ENCODE measurements at places on chromosomes 6 and 20.

DNA sequence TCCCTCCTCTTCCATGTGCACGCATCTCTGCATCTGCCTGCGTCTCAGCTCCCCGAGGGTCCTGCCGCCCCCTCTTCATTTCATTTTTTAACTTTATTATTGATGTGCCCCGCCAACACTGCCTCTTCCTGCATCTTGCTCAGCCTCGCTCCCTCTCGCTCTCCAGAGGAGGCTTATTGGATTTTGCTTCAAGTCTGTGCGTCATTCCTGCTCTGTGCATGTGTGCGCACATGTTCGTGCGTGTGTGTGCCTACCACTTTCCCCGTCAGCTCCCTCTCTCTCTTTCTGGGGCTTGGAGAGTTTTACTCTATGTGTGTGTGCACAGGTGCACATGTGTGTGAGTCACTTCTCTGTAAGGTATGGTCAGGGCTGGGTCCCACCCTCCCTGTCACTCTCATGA lies 71.8 kb upstream of the NNAT start:
- no peak for DNase-seq

DNA sequence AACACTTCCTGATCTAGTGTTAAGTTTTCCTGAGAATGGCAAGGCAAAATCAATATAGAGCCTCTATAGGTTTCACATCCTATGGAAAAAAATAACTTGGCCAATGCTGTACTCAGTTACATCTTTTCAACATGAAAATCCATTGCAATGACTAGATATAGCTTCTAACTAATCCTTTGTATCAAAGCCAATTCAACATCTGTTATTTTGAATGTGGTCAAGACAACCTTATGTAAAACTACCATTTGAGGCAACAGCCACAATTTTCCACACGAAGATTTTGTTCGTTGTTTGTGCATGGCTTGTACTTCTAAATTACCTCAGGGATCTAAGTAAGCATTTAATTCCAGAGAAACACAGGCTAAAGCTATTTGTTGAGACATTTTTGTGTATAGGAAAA lies 637.8 kb upstream of the EYS start:
- DNase-seq = no peak

DNA sequence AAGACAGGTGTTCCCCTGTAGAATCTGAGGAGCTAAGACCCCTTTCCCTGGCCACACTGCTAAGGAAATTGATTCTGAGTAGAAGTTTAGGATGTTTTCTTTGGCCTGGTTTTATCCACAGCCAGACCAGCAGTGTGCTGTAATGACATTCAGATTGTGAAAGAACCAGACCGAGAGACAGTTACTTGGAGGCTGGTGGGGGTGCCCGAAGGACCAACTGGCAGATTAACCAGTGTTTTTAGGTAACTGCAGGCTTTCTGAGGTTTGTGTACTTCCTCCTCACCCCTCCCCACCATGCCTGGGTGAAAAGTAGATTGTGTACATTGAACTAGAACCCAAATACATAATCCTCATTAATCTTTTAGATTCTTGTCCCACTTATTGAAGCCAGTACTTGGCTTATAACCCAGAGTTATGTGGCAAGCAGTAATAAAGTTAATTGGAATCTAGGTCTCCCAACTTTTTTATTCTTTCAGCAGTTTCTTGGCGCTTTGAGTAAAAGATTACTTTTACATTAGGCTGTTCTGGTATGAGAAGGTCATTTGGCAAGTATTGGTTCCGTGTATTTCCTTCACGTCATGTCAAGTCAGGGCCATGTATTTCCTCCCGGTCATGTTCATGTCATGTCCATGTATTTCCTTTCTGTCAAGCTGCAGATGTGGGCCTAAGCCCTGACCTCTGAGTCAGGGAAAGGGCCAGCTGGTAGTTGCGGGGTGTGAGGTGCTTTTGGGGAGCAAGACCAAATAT lies 93.7 kb downstream of the TCP11 start:
- DNase-seq = no peak

DNA sequence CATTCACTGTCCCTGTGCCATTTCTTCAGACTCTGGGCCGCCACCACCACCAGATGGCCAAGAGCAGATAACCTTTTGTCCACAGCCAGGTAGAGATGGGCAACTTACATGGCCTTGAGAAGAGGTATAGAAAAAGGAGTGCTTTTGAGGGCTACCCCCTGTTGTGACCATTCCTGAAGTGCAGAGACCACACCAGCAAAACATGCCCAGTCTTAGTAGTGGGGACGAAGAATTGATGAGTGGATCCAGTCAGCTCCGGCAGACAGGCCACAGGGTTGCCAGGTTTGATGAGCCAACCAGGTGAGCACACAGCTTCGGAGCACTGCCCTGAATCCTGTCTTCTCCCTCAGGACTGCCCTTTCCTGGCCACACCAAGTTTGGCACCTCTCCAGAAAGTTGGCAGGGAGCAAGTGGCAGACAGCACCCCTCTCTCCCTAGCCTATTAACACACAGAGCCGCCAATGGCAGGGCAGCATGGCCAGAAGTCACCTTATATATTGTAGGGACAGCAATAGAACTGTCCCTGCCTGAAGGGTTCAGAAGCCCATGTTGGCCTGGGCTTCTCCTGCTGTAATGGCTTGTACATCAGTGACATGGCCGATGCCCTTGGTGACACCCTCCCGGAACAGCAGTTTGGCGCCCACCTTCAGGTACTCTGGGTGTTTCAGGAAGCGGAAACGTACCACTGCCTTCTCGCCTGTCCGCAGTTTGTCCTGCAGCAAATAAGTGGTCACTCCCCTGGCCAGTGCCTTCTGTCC lies 7.8 kb downstream of the GTPBP2 start:
- DNase-seq = no peak

- DNase-seq = no peak
Measured at GRCh38 chr6:127058027-127058426, 60.4 kb upstream of the RSPO3 start.

GRCh38 chr6:163263196-163263595 lies 151.3 kb upstream of the QKI start:
- DNase-seq = no peak

DNA sequence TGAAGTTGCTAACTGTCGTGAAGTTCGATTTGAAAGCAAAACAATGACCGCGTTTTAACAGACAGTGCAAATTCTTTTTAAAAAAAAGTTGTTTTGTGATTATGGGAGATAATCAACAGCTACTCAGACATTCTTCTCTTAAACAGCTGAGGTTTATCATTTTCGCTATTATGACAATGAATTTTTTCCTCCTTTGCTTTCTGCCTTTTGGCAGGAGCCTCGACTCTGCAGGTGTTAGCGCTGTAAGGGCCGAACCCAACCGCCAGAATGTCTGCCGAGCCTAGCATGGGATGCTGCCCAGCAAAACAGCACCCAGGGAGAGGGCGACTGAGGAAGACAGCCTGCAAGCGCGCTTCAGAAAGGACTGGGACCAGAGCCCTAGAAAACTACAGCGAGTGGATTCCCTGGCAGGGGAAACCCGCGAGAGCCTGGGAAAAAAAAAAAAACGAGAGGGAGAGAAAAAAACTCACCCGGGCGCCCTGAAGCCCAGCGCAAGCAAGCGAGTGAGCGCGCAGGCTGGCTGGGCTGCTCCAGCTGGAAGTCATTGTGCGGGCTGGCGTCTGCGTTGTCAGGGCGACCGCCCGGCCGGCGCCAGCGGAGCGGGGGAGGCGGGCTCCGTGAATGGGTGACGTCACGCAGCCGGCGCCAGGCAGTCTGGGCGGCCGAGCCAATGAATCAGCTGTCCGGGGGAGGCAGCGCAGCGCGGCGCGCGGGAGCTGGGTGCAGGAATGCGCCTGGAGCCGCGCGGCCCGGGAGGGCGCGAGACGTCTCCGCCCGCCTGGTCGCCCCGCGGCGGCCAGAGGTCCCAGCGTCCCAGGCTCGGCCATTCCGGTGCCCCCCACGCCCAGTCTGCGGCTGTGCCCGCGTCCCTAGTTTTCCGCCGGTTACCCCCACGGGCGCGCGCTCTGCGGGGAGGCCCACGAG lies 32.7 kb upstream of the ID4 start:
- peak; percentile 93 for DNase-seq

- no peak for DNase-seq
Measured at GRCh38 chr6:4950076-4950475, 53.8 kb downstream of the RPP40 start.

DNA sequence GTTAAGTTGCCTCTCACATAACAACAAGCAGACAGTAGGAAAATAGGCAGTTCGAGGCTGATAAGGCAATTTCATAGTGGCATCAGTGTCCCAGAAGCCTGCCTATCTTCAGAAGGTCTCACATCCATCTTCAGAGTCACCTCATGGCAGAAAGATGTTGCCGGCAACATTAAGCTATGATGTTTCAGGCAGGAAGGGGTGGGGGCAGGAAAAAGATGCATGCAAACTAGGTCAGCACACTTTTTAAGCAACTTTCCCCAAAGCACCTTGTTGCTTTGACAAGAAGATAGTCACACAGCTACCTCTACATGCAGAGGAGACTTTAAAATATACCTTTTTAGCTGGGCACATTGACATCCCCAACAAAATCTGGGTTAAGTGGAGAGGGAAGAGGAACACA lies 43.2 kb upstream of the SMIM8 start:
- no peak for DNase-seq

GRCh38 chr6:113347436-113347835 lies 509.7 kb upstream of the MARCKS start:
- no peak for DNase-seq

DNA sequence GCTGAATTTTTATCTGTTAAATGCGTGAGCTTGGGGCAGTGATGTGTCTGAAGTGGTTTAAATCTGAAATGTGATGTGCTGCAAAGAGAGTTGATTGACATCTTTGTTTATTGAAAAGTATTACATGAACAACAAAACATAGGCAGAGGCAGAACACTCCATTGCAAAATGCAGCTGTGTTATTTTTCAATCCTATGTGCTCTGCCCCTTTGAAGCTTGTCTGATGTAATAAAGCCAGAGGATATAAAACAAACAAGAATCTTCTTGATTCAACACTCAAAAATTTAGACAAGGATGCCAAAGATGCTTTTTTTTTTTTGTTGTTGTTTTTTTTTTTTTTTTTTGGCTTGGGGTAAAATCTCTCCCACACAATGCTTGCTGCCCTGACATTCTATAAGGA lies 482.4 kb upstream of the MMS22L start:
- DNase-seq = no peak

GRCh38 chr6:31607317-31607716 lies 7.7 kb upstream of the AIF1 start:
- DNase-seq = no peak

DNA sequence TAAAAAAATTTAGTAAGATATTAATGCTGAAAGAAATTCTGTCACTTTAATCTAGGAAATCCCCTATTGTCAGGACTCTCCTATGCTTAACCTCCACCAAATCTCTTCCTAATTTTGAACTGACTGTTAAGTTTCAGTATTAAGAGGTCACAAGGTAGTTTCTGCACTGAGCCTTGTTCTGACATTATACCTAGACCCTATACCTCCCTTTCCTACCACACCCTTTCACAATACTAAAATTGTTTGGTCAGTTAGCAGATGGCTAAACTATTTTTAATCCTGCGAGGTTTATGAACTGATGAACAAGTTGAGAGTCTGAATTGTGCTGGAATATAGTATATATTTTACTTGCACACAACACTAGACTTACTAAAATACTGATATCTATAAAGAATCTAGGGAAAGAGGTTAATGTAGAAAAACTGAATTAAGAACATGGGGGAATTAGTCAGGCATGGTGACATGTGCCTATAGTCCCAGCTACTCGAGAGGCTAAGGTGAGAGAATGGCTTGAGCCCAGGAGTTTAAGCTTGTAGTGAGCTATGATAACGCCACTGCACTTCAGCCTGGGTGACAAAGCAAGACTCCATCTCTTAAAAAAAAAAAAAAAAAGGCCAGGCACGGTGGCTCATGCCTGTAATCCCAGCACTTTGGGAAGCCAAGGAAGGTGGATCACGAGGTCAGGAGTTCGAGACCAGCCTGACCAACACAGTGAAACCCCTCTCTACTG lies 51.5 kb downstream of the HBS1L start:
- no peak for DNase-seq

- no peak for DNase-seq
Measured at GRCh38 chr20:33532753-33533459, 43.0 kb downstream of the CBFA2T2 start.
